ENCODE measurements at places on chromosomes 2 and 18.

GRCh38 chr2:129812071-129812470 lies 167.4 kb upstream of the RAB6C start:
- DNase-seq, result peak; percentile 50

DNA sequence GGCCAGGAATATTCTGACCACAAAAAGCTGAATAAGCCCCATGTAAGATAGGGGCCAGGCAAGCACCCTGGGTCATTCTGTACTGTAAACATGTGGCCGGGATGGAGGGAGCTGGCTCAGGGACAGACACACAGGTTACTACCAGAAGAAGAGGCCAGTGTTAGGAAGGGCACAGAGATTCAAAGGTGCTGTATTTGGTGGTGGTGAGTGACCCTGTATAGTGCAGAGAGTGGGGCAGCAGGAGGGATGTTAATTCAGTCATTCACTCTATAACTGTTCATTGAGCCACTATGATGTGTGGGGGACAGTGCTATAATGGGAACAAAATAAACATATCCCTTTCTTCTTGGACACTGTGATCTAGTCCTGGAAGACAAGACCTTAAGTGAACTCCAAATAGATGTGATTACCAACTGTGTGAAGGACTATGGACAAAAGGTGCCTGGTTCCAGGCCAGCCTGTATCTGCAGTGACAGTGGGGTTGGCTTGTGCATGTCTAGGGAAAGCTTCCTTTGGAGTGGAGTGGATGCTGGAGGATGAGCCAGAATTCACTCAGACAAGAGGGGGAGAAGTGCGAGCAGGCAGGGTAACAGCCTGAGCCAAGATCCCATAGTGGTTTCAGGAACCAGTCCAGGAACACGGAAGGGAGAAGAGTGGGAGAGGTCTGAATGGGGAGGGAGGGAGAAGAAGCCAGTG lies 8.3 kb downstream of the MOCOS start:
- no peak for DNase-seq

DNA sequence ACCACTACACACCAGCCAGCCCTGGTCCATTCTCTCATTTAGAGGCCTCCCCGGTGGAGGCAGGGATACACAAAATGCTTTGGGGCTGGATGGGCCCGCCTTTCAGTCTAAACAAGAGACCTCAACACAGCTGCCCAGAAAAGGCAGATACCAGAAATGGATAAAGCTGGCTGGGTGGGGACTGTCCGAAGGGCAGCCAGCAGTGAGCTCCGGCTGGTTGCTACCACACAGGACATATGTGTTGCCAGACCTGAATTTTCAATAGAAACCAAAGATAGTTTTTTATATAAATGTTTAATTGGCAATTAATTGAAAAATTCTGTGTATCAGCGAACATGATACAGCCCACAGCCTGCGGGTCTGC lies 1.4 kb downstream of the GPBAR1 start:
- no peak for DNase-seq

DNA sequence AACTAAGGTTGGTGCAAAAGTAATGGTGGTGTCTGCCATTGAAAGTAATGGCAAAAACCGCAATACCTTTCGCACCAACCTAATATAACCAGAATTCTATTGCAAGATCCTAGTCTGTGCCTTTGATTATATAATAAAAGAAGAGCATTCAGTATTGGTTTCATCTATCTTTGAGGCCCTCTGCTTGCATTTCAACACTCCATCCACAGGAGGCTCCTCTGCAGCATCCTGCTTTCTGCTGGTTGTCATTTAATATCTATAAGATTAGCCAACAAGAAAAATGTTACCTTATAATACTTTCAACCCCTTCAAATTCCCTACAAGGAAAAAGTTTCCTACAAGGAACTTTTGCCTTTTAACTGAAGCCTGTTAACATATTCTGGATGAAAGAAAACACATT lies 139.2 kb downstream of the CDCA7 start:
- DNase-seq, result no peak

DNA sequence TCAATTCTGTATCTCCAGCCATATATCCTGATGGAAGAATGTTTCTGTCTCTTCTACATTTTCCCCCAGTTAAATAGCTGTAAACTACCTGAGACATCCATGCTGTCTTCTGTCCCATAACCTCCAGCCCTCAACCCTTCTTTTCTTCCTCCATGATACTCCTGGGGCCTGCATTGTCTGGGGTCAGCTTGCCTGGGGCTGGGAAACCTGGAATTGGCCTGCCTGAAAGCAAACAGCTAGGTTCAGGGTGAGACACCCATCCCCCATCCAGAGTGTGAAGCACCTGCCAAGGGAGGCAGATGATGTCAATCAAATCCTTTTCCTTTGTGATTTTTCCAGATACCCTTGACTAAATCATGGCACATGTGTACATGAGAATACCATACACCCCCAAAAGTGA lies 313.7 kb upstream of the MGAT5 start:
- DNase-seq, result no peak
